ENCODE measurements at places on chromosomes 1 and 21.

- no peak overlapping the region for H3K4me3 ChIP-seq
- no peak overlapping the region for H3K27ac ChIP-seq
- no peak for ATAC-seq
- H3K4me1 ChIP-seq, result peaks cover 7% of the 10 kb centered on the region
- H3K36me3 ChIP-seq, result no peaks in the 10 kb centered on the region
- H3K27me3 ChIP-seq, result peaks cover 27% of the 10 kb centered on the region
Measured at GRCh38 chr21:36463991-36464390, 15.9 kb downstream of the CLDN14 start.

DNA sequence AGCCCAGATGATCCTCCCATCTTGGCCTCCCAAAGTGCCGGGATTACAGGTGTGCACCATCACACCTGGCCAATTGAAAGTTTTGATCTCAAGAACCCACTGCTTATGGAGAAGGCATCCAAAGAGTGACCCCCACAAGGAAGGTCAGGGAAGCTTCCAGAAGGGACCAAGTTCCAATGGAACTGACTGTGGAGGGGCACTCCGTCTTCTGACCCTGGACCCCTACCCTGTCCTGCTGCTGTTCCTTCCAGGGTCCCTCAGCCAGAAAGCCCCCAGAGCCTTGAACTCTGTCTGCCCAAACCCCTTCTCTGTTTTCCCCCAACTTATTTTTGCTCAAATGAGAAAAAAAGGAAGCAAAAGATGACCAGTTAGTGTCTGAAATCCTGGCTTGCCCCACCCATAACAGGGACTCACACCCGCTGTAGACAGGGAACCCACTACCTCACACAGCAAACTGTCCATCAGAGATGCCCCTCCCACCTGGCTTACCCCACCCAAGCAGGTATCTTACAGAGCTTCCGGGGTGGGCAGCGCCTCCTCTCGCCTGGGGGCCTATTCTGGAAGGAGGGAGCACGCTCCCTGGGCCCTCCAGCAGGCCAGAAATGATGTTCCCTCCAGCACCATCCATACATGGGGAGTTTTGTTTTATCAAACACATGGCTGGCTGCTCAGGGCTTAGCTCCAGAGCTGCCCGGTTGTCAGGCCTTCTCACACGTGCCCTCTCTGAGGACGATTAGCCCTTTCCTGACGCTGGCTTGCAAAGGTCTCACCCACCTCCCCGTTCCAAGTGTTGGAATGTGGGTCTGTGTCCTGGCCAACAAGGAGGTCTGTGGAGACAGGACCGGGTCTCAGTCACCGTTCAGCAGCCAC, 3.1 kb upstream of the WNT3A start:
- peaks cover 33% of the 10 kb centered on the region for H3K4me1 ChIP-seq
- H3K27ac ChIP-seq, result no peak overlapping the region
- no peak overlapping the region for H3K4me3 ChIP-seq
- no peaks in the 10 kb centered on the region for H3K36me3 ChIP-seq
- H3K27me3 ChIP-seq, result peaks cover 81% of the 10 kb centered on the region

DNA sequence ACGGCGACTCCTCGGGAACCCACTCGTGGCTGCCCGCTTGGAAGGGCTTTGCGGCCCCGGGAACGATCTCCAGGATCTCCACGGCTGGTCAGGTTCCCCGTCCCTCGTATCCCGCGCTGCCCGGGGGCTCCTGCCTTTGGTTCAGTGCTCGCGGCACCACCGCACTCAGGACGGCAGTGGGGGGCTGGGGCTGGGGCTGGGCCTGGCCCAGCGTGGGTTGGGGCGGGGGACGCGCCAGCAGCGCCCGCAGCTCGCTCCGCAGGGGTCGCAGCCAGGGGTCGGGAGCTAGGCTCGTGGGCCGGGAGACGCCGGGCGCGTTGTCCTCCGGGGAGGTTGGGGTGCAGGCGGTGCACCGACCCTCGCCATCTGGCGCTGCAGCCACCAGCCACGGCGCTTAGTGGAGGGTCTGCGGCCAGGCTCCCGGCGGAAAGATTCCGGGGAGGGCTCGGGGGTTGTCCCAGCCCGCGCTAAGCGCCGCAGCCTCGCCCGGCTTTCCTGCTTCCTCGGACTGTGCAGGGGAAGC, 8.9 kb downstream of the SIM2 start:
- H3K27ac ChIP-seq, result no peak overlapping the region
- peak overlapping the region; percentile 32 for H3K4me3 ChIP-seq
- no peaks in the 10 kb centered on the region for H3K36me3 ChIP-seq
- H3K4me1 ChIP-seq, result peaks cover 38% of the 10 kb centered on the region

GRCh38 chr1:23463286-23463685, 20.7 kb downstream of the ASAP3 start:
- H3K36me3 ChIP-seq, result no peaks in the 10 kb centered on the region
- H3K27me3 ChIP-seq, result peaks cover 4% of the 10 kb centered on the region
- no peak overlapping the region for H3K27ac ChIP-seq
- ATAC-seq, result no peak
- H3K4me3 ChIP-seq, result no peak overlapping the region

DNA sequence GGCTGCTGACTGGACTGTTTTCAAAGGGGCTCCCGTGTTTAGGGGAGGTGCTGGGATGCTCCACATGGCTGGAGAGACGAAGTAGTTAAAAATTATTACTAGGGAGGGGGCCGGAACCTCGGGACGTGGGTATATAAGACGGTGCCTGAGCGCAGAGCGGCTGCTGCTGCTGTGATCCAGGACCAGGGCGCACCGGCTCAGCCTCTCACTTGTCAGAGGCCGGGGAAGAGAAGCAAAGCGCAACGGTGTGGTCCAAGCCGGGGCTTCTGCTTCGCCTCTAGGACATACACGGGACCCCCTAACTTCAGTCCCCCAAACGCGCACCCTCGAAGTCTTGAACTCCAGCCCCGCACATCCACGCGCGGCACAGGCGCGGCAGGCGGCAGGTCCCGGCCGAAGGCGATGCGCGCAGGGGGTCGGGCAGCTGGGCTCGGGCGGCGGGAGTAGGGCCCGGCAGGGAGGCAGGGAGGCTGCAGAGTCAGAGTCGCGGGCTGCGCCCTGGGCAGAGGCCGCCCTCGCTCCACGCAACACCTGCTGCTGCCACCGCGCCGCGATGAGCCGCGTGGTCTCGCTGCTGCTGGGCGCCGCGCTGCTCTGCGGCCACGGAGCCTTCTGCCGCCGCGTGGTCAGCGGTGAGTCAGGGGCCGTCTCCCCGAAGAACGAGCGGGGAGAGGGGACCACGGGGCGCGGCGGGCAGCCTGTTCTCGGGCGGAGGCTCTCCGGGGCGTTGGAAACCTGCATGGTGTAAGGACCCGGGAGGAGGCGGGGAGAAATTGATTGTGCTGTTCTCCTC, at the start of gene CHODL:
Gene CHODL, plus strand, starts transcription at position 163 of the 793 bp plus-strand sequence. Its CDS starts 391 bp downstream, at position 554.
- H3K27ac ChIP-seq, result no peak within 1 kb of the TSS
- H3K27me3 ChIP-seq, result peaks cover 9% of the 10 kb centered on the region
- no peaks in the 10 kb centered on the region for H3K36me3 ChIP-seq

- no peaks in the 10 kb centered on the region for H3K36me3 ChIP-seq
- peaks cover 23% of the 10 kb centered on the region for H3K4me1 ChIP-seq
- peak overlapping the region; percentile 25 for H3K27ac ChIP-seq
- H3K27me3 ChIP-seq, result no peaks in the 10 kb centered on the region
- no peak overlapping the region for H3K4me3 ChIP-seq
Measured at GRCh38 chr1:203672346-203672745, 45.7 kb downstream of the ATP2B4 start.

DNA sequence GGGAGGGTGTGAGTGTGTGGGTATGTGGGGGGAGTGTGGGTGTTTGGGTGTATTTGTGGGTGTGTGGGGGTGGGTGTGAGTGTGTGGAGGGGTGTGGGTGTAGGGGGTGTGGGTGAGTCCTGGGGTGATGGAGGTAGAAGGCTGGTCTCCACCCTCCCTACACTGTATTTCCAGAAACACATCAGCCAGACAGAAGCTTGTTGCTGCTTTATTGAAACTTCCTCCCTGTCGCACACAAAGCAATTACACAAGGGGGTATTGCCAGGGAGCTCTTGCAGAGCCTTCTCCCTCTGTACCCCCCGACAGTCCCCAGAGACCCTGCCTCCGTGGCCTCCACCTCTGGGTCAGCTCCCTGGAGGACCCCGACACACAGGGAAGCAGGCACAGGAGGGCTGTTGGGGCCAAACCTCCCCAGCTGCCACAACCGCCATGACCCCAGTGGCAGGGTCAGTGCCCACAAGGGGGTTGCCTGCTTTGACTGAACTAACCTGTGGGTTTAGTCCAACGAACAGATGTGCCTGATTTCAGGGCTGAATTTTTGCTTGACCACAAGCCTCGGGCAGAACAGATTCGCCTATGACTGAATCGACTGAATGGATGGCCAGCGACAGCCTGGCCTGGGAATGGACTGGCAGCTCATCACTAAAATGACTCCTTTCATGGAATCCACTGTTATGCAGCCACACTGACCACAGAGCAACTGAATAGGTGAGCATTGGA, 9.1 kb upstream of the MATN1 start:
- peaks cover 42% of the 10 kb centered on the region for H3K36me3 ChIP-seq
- peak overlapping the region; percentile 10 for H3K4me3 ChIP-seq
- peaks cover 73% of the 10 kb centered on the region for H3K4me1 ChIP-seq
- peak; percentile 73 for ATAC-seq
- H3K27me3 ChIP-seq, result no peaks in the 10 kb centered on the region

DNA sequence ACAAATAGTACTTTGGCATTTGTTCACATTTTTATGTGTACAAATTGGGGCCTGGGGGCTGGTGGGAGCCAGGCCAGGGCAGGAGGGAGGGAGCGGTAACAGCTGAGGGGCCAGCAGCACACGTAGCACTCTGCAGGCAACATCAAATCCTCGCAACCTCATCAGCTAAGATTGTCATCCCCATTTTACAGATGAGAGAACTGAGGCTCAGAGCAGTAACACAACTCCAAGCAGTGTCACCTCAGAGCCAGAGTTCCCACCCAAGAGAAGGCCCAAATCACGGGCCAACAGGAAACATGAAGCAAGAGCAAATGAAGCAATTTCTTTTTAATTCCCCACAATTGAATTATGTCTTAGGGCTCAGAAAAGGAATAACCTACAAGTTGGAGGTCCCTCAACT, 14.1 kb downstream of the IFFO2 start:
- H3K36me3 ChIP-seq, result peaks cover 8% of the 10 kb centered on the region
- no peaks in the 10 kb centered on the region for H3K27me3 ChIP-seq
- H3K4me1 ChIP-seq, result peaks cover 60% of the 10 kb centered on the region
- no peak for ATAC-seq
